GOT3 (cell line): ENCODE measurements at places on chromosomes 2 and 18.

DNA sequence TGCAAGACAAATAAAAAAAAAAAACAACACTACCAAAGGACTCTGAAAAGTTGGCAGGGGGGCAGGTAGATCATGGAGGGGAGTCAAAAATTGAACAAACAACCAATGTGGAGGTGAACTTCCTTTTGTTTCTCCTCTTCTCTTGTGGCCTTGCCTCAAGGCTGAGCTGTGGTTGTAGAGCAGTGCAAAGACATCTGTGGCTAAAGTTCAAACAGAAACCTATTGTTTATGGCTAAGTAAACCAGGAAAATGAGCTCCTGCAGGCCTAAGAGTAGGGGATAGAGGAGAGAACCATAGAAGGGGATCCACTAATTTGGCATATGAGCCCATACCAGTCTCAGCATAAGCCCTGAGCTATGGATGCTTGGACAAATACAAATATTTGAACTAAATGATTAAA lies 40.2 kb upstream of the EGR4 start:
- no peak for DNase-seq

- DNase-seq = no peak
Observed at GRCh38 chr18:49668574-49669275, 106.9 kb downstream of the LIPG start.

- no peak for DNase-seq
Observed at GRCh38 chr2:160612266-160612856, 118.8 kb upstream of the RBMS1 start.

DNA sequence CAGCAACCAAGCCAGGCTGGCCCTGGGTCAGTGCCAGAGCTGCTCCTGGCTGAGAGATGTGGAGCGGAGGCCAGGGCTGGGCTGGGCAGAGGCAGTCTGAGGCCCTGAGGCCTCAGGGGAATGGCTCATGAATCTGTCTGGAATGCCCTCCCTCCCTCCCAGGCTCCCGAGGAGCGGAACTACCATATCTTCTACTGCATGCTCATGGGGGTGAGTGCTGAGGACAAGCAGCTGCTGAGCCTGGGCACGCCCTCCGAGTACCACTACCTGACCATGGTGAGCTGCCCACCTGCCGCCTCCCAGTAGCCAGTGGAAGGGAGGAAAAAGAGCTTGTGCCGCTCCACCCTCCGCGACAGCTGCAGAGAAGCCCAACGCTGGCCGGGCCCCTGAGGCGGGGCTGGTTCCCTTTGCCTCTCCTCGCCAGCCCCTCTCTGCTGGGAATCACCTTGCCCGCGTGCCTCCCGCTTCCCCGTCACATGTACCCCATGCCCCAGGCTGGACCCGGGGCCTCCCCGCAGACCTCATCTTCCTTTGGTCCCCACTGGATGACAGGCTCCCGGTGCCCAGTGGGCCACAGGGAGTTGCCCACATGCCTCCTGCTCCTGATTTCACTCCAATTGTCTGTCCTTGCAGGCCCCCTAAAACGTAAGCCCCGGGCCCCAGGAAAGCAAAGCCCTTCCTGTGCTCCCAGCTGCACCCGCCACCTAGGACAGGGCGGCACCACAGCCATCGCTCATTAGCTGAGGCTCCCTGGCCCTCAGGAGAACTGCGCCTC lies 41.1 kb downstream of the MYO7B start:
- peak; percentile 46 for DNase-seq

GRCh38 chr2:112148477-112148876 lies 10.3 kb downstream of the FBLN7 start:
- DNase-seq = no peak

GRCh38 chr2:116674188-116674587 lies 1140.3 kb upstream of the DDX18 start:
- DNase-seq = no peak

DNA sequence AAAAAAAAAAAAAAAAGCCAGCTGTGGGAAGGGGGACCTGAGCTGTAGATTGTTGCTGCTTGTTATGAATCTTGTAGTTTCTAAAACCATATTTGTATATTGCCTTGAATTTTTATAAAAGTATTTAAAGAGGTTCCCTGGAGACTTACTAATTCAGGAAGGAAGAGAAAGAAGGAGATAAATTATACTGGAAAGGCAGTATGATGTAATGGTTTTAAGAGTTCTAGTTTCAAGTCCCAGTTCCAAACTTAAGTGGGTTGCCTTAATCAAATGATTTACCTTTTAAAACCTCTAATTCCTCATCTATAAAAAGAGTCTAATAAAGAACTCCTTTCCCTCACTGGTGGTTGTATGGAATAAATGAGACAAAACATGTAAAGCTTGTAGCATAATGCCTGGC lies 62.2 kb downstream of the PTRHD1 start:
- DNase-seq = no peak

GRCh38 chr2:224222291-224222690 lies 179.6 kb downstream of the FAM124B start:
- no peak for DNase-seq

GRCh38 chr18:2568605-2569004 lies 2.7 kb downstream of the METTL4 start:
- no peak for DNase-seq

- no peak for DNase-seq
Observed at GRCh38 chr18:9319333-9319732, 15.2 kb upstream of the TWSG1 start.

DNA sequence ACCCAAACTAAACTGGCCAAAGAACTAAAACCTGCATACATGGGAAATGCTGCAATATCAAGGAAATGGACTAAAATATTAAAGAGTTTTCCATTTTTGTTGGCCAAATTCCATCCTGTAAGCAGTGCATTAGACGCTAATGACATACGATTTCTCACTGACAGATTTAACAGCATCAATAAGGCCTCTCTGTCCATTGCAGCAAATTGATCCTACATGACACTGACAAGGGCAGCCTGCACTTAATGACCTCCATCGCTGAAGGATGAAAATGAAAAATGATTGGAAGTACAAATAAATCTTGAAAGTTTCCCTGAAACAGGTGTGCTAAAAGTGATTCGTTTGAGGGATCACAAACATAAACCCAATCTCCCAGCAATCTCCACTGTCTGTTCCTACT lies 317.6 kb upstream of the KLHL14 start:
- DNase-seq = no peak

- no peak for DNase-seq
Observed at GRCh38 chr2:63853527-63854310, 12.0 kb downstream of the UGP2 start.

DNA sequence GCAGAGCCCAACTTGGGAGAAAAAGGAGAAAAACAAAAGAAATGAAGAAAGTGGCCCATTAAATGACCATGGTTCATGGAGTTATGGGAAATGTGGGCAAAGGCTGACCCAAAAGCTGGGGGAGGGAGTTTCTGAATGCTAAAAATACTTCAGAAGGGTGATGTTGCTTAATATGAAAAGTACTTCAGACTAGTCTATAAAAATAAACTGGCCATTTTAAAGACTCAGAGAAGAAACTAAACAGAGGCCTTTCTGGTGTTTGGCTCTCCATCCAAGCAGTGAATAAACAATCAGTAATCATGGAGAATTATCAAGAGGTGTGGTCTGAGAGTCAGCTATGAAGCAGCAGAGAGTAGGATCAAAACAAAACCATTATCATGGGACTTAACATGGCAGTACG lies 160.8 kb upstream of the MAPRE2 start:
- DNase-seq = no peak

- no peak for DNase-seq
Observed at GRCh38 chr2:2635025-2635528, 304.0 kb upstream of the MYT1L start.

DNA sequence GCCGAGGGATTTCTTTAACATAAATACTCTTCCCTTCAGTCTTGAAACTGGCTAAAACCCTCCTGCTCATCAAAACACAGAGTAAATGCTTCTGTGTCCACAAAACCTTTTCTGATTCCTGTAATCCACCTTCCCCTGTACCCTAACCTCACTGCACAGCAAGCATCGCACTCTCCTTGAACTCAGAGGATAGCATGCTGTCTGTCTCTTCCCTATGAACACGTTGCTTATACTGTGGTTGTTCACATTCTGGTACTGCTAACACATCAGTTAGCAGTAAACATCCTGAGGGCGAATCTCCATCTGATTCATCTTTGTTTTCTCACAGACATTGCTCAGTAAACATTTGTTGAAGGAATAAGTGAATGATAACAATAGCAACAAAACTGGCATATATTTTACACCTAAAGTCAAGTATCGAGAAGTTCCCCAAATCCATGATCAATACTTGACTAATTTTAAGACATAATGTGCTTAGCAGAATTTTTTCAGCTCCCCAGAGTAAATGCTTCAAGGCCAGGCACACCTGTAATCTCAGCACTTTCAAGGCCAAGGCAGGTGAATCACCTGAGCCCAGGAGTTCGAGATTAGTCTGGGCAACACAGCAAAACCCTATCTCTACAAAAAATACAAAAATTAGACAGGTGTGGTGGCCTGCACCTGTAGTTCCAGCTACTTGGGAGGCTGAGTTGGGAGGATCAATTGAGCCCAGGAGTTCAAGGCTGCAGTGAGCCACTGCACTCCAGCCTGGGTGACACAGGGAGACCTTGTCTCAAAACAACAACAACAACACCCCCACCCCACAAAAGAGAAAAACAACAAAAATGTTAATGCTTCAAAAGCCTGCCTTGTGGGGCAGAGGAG lies 45.6 kb upstream of the LPIN2 start:
- DNase-seq = no peak

DNA sequence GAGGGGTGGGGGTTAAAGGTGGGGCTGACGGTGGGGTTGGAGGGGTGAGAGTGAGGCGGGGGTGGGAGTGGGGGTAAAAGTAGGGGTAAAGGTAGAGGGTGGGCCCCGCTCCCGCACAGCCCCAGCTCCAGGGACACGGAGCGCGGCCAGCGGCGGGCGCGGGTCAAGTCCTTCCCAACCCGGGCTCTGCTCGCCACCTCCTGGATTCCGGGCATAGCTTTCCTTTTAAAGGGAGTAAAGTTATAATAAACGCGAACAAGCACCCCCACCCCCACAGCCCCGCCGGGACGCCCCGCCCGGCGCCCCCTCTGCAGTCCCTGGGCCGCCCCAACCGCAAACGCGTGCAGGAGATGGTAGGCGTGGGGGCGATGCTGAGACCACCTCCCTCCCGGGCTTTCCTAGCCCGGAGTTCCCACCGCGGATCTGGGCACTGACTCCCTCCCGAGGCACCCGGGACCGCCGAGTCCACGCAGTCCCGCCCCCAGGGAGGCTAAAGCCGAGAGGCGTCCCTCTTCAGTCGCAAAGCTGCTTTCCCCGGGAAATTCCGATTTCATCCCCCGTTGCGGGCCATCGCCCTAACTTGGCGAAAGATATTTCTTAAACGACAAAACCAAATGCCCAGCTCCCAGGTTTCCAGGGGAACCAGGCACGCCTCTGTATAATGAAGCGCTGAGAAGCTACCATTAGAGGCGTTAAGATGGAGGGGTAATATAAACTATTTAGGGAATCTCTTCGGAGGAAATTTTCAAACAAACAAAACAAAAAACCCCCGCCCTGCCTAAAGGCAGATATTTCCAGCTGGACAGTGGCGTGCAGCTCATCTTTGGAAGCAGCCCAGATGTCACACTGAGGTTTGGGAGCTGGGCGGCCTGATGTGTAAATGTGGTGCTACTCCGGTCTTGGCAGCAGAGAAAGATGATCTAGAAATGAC lies at the start of gene LIMS2:
TSS of gene LIMS2 (minus strand) at position 200 of the 931 bp plus-strand sequence. CDS start 506 bp downstream, outside the sequence.
- no peak for DNase-seq

DNA sequence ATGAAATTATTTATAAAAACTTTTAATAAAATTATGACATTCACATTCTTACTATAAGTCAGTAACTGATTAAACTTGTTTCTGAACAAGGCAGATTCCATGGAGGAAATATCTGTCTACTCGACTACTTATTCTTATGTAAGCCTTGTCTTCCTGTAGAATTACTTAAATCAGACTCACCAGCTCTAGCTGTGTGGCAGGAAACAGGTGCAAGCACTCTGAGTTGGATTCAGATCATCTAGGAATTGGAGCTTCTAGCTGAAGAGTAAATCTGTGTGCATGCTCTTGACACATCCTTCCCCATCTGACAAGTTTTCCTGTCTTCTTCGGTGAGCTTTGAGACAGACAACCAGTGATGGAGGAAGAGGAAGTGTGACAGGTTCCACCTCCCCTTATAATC lies 284.7 kb downstream of the TRIB2 start:
- no peak for DNase-seq

DNA sequence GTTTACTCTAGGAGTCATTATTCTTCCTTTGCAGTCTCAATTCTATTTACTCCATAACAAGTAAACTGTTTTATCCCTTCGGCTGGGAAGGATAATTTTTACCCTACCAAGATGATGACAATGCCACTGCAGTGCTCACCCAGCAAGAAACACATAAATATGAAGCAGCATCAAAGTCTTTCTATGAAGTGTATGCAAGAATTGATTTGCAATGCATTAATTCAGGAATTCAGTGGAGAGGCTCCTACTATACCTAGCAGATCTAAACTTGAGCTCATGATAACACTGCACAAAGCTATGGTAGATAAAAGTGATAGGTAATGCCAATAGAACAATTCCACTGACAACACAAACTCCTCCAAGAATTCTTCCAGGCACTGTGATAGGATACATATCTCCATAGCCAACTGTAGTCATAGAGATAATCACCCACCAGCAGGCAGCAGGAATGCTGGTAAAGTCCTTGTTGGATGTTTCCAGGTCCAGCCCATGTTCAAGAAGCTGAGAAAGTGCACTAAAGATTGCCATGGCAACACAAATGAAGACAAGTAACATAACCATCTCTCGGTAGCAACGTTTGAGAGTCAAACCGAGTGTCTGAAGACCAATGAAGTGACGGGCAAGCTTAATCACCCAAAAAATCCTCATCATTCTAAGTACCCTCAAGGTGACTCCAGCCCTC lies 49.9 kb downstream of the KCNG3 start:
- DNase-seq = no peak

DNA sequence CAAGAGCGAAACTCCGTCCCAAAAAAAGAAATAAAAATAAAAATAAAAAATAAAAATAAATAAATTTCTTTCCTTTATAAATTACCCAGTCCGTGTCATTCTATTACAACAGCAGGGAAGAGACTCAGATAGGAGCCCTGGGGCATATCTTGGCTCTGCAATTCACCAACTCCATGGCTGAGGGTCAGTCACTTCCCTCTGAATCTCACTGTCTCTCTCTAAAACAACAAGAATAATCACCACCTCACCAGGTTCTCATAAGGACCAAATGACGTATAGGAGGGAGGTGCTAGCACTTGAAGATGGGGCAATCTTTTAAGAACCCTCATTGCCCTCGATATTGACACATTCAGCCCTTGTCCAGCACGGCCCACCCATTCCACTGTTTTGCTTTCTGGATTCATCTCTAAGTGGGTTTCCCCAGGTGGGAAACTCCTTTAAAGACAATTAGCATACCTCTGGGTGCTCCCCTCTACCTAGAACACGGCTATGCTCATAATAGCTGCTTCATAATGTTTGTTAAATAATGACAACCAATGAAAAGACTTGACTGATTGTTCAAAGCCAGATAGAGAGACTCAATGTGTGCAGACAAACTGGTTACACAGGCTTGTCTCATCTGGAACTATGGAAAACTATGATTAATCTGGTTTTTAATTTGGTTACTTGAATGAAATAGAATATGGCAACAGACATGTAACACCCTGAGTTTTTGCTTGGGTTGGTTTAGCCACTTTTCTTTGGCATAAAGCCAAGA lies 15.1 kb downstream of the MYCN start:
- DNase-seq = no peak

- DNase-seq = no peak
Observed at GRCh38 chr2:45988879-45989278, 308.3 kb upstream of the EPAS1 start.
